ENCODE measurements at places on chromosomes 2 and 18.

DNA sequence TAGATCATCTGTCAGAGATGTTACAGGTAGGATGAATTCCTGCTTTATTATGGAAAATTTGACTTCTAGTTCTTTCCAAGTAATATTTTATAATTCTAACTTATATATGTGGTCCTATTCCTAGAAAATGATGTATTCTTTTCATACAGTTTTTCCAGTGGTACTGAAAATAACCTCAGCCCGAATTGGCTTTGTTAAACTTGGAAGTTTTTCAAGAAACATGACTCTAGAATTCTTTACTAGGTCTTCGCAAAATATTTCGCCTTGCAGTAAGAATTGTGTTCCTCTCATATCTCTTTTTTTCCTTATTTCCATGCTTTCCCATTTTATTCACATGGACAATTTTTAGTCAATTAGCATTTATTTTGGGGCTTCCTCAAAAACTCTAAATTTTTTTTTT lies 60.5 kb downstream of the BMPR2 start:
- no peak for DNase-seq

- no peak for DNase-seq
Measured at GRCh38 chr2:173869244-173870229, 95.6 kb downstream of the SP3 start.

DNA sequence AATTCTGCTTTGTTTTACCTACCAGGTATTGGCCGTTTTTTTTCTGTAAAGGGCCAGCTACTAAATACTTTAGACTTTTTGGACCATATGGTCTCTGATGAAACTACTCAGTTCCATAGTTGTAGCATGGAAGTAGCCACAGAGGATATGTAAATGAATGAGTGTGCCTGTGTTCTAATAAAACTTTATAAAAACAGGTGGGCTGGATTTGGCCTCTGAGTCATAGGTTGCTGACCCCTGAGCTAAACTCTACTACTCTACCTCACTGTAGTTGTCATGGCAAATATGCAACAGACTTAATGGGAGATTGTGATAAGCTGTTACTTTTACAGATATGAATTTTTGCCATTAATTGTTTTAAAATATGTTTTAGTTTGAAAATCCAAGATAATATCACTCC lies 19.7 kb downstream of the CLIP4 start:
- no peak for DNase-seq

DNA sequence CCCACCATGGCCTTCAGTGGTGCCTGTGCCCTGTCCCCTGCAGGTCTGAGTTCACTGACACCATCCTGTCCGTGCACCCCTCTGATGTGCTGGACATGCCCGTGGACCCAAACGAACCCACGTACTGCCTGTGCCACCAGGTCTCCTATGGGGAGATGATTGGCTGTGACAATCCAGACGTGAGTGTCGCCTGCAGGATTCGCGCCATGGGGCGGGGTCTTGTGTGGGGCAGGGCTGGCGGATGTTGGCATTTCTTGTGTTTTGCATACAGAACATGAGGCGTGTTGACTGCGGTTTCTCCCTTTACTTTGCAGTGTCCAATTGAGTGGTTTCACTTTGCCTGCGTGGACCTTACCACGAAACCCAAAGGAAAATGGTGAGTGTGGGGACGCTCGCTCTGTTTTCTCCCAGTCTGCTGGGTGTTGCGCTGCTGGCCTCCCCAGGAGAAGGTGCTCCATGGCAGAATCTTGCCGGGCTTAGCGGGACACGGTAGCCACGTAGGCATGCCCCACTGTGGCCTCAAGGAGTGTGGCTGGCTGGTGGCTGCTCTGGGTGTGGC lies 11.5 kb upstream of the D2HGDH start:
- DNase-seq: no peak
